ENCODE measurements at places on chromosomes 5 and 9.
A peak's percentile ranks its signal among the peaks of the same experiment; 100 is the strongest.

- DNase-seq, result no peak
These were observed 244.6 kb downstream of the DMRT2 start for GRCh38 chr9:1294641-1295258.

- DNase-seq, result peak; percentile 55
These were observed 148.2 kb downstream of the CAAP1 start for GRCh38 chr9:26744191-26744965.

- peak; percentile 68 for DNase-seq
These were observed 112.2 kb downstream of the C9orf152 start for GRCh38 chr9:110095776-110096175.

- DNase-seq, result no peak
These were observed 123.2 kb downstream of the FGF18 start for GRCh38 chr5:171542525-171543140.

DNA sequence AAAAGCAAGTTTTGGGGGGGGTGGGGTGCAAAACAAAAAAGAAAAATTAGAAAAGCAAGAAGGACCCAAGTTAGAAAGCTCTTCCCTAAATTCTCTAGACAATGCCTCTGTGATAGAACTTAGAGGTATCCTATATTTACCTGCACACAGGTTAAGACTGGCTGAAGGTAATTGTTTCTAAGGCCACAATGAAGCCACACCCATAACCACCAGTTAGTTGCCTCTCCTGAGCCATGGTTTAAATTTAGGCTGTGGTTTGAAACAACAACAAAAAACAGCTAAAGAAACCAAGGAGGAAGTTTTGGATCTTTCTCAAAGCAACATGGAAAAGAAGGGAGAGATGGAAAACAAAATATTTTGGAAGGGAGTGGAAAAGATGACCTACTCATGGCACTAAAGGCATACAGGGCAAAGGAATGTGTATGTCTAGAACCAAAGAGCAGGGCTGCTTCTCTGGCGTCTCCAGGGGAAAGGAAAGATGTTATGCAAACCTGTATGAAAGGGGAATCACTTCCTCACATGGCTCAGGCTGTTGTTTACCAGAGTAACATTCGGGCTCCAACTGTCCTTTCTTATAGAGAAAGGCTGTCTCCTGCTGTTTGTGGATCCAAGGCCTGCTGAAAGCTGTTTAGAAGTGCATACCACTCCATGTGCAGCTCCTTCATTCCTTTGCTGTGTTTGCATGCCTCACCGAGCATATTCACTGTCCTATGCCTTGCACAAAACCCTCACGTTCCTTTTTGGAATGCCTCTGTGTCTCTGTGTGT, 408.9 kb upstream of the MPDZ start:
- DNase-seq, result no peak

GRCh38 chr5:65796751-65797316, 74.8 kb downstream of the NLN start:
- no peak for DNase-seq

DNA sequence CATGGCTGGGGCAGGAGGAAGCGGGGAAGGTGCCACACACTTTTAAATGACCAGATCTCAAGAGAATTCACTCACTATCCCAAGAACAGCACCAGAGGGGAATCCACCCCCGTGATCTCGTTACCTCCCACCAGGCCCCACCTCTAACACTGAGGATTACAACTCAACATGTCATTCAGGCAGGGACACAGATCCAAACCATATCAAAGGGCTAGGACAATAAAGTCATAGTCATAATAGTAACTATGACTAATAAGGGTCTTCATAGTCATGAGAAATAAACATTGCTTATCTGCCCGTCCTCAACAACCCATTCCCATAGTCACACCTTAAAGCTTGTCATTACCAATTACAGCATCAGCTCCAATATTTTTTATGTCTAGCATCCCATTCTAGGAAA, 65.3 kb upstream of the SMC2 start:
- DNase-seq, result no peak

GRCh38 chr9:33840381-33840780, 23.4 kb downstream of the UBE2R2 start:
- no peak for DNase-seq

DNA sequence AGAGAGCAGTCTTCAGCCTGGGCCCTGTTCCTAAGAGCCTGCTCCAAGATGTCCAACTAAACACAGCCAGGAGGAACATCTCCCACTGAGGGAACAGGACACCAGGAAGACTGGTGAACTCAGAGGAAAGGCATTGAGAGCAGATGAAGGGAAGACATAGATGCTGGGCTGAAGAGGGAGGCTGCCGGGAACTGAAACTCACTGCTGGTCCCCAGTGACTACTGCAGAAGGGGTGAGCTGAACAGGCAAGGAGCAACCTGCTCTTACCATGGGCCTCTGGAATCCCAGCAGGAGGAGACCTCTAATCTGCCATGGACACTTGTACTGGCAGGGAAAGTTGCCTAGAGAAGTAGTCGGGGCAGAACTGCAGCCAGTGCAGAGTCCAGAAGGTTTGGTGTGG, 95.7 kb downstream of the TRPM3 start:
- DNase-seq, result no peak

- no peak for DNase-seq
These were observed 9.2 kb downstream of the SLC6A3 start for GRCh38 chr5:1436036-1436435.

- no peak for DNase-seq
These were observed 256.2 kb downstream of the ARHGAP26 start for GRCh38 chr5:143026380-143026779.

- DNase-seq, result no peak
These were observed 6.1 kb downstream of the FLT4 start for GRCh38 chr5:180643191-180643851.

GRCh38 chr5:150438873-150439546, 10.5 kb downstream of the RPS14 start:
- peak; percentile 23 for DNase-seq

DNA sequence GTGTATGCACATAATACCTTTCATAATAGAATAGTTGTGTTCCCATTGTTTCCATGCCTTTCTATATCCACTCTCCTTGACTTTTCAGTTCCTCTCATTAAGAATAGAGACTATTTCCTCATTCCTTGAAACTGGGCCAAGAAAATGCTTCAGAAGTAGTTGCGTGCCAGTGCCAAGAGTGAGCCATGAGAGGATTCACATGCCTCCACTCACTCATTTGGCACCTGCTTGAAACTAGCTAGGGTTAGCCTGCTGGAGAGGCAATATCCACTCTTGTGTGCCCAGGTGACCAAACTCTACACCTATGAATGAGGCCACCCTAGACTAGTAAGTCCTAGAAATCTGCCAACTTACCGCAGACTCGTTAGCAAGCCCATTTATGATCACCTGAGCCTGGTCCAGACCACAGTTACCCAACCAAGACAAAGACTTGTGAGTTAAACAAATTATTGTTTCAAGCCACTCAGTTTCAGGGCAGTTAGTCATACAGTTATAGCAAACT, 276.3 kb downstream of the EPB41L4A start:
- peak; percentile 69 for DNase-seq

DNA sequence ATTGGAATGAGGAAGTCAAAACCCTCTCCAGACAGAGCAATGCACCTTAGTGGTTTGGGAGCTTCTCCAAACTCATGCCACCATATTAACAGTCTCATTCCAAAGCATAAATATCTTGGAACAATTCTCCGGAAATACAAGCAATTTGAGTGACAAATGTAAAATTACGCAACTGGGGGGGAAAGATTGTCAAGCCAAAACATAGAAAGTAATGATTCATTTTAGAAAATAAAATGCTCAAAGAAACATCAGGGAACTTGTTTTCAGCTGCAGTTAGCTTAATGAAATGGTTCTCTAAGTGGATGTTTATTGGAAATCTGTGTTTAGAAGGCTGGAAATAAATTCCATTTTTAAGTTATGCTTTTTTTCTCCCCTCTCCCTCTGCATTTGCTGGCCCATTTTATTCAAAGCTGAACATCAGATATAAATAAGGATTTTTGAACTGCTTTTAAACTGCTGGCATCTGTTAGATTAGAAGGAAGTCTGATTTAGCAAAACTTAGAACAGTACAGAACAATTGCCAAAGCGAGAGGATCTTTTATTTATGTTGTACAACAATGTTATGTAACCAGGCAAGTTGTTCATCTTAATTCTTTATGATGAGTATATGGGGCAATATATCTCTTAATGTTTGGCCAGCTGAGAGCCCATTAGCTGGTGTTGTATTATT, 551.9 kb downstream of the PRELID2 start:
- no peak for DNase-seq

DNA sequence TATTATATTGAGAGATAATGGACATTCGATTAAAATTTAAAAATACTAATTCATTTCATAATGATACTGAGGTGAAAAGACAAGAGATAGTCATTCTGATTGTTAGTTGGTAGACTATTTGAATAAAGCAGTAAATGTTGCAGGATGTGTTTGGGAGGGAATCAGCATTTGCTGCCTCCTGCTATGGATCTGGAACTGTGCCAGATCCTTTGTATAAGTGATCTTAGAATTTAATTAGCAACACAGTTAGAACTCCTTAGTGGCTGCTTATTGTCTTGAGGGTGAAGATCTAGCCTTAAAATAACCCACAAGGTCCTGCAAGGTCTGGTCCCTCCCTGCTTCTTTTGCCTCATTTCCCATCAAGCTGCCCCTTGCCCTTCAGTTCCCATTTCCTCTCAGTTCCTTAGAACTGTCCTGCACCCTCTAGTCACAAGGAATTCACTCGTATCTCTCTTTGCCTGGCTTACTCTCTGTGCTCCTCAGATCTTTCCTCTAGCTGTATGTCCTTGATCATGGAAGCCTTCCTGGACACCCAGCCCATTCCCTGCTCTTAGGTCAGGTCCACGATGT, 12.5 kb downstream of the LECT2 start:
- no peak for DNase-seq

DNA sequence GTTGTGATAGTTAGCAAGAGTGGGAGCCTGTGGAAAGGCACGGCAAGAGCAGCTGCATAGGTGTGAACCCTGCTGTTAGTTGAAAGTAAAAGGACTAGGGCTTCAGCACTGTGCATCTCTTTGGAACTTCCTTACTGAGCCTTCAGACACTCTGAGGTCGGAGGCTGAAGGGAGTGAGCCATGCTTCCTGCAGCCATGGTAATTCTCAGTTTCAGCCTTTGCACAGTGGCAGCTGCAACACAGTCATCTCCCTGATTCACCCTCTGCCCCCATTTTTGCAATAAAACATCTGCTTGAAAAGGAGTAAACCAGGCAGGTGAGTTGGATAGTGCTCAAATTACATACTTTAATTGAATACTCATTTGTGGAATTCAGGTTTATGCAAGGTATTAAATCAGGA, 6.5 kb upstream of the TLE4 start:
- DNase-seq, result no peak

DNA sequence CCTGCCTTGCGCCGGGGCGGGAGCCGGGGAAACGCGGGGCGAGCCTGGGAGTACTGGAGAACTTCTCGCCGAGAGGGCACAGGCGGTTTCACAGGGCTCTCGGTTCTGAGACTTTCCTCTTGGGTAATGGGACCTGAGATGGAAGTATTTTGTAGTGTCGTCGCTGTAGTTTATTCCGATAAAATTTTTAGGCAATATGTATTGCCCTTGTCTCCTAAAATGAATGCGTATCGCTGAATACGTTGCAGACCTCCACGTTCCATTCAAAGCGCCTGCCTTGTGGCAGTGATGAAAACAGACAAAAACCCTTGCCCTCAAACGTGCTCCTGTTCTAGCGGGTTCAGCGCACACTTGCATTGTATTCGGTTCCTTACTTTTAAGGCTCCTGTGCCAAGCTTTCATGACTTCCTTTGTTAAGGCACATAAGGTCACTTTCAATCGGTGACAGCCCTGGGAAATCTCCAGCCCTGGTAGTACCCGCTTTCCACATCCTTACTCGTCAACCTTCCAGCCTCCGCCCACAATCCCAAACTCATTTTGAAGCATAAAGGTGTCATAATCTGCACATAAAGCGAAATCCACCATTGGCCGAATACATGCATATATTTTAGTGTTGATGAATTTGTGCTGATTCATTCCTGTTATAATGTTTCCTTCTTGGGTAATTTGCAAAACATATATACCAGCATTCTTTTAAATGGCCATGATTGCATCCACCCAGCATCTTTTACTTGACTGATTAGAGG, 694 bp downstream of the RMI1 start:
- peak; percentile 76 for DNase-seq

DNA sequence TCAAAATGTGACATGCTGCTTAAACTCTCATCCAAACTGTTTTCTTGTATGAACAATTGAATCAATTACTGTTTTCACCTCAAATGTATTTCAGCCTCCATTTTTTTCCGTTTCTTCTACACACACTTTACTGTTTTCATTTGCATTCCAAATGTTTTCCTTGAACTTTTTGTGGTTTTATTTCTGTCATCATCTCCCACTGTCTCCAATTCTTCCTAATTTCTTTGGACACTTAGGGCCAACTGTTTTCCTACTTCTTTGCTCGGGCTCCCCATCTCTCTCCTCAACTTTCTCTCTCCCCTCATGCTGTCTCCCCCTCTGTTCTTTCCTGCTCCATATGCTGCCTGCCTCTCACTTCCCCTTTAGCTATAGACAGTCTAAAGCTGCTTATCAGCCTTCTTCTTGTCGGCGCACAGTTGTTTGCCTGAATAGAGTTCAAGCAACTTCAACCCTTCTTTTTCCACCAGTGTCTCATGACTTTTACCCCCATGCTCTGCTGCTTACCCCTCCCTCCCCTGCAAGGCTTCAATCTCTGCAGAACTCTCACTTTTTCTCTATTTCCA, 443.4 kb downstream of the DTWD2 start:
- no peak for DNase-seq

DNA sequence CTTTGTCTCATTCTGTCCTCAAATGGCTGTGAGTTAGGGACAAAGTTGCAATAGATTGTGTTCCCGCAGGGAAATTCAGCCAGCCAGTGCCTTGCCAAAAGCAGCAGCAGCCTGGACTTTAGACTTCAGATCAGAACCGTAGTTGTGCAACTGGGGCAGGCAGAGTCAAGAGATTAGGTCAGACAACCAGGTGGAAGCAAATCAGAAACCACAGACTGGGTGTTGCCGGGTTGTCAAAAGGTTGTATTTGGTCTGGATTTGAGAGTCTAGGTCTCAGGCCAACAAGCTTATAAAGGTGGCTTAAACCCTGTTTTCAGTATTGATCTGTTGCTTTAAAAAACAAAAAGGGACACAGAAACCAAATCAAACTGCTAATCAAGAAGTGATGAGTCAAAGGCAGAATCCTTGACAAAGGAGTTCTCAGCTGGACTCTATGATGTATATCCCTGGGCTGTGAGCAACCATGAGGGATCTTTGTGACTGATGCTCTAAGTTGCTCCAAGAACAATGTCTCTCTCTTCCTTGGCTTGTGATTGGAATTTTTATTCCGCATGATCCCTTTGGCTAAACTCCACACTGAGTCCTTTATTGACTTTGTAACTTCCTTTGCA, 20.9 kb downstream of the RFK start:
- no peak for DNase-seq

GRCh38 chr5:149803641-149804468, 73.7 kb downstream of the PPARGC1B start:
- DNase-seq, result no peak

GRCh38 chr5:94267350-94267899, 351.0 kb downstream of the KIAA0825 start:
- no peak for DNase-seq

GRCh38 chr9:86508208-86508903, 154.1 kb upstream of the TUT7 start:
- DNase-seq, result no peak

GRCh38 chr9:88173378-88173999, 35.2 kb upstream of the SPATA31C2 start:
- peak; percentile 79 for DNase-seq
